ENCODE measurements at places on chromosomes 11 and 22.

GRCh38 chr11:108591893-108592292 lies 1.7 kb downstream of the EXPH5 start:
- no peak for DNase-seq

- DNase-seq = no peak
Measured at GRCh38 chr11:117986981-117987574, 884 bp downstream of the IL10RA start.

GRCh38 chr11:45669956-45670355 lies 4.5 kb upstream of the CHST1 start:
- DNase-seq = no peak

DNA sequence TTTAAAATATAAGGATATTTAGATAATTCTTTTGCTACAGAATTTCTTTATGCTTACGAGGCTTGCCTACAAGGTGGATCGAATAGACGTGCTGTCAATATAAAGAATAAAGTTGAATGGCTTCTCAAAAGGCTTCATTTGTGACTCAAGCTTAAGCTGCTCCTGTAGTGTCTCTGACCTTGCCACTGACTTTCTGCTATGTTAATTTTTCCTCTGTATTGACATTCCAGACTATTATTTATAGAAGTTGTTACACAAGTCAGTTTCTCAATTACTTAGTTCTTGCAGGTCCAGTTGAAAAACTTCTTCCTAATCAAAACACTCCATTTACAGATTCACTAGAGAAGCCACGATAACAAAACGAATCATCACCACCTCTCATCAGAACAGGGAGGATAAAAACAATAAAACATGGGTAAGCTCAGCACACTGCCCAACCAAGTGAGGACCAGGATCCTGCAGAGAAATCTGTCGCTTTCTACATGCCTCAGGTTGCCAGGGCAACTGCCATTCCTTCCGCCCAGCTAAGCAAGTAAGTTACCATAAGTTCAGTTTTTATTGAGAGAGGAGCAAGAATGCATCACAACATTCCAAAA lies 39.0 kb upstream of the CHKA start:
- no peak for DNase-seq

DNA sequence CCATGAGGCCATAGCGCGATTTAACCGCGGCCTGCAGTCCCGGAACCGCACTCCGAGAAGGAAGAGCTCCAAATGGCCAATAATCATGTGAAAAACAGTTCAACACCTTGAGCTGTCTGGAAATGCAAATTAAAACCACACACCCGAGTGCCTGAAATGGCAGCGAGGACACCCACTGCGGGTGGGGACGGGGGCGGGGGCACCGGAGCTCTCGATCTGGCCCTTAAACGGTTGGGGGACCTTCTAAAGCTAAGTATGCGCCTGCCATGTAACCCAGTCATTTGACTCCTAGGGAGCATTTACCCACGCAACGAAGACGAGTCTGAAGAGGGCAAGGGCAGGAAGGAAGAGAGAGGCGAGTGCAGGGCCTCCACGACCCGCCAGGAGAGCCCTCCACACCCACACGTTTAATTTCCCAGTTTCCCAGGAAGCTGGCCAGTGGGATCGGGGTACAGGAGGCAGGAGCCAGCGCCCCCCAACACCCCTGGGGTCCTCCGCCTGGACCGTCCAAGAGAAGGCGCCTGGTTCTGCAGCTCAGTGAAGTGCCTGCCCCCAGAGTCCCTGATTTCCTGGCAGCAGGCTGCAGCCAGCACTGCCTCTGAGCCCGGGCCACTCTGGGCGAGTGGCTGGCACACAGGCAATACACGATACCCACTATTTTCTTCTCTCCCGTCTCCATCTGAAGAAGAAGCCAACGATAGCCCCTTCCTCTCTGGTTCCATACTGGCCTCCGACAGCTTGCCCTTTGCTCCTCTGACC lies 1.7 kb downstream of the TTLL8 start:
- no peak for DNase-seq

- DNase-seq = no peak
Measured at GRCh38 chr11:6635082-6635932, 16.1 kb upstream of the TPP1 start.

DNA sequence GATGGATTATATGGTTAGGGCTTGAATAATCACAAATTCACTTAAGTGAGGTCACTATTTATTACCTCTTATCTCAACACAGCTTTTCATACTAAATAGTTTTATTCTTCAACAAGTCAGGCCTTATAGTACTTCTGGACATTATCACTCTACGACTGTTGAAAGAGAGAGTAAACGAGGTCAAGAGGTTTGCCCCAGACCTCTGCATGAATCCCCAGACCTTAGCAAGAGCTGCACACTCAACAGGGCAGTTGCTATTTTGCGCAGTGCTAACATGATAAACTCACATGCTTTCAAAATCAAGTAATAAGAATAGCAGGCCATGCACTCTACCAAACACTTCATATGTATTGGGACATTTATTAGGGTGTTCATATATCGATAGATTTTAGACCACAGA lies 60.5 kb downstream of the DDI1 start:
- no peak for DNase-seq

DNA sequence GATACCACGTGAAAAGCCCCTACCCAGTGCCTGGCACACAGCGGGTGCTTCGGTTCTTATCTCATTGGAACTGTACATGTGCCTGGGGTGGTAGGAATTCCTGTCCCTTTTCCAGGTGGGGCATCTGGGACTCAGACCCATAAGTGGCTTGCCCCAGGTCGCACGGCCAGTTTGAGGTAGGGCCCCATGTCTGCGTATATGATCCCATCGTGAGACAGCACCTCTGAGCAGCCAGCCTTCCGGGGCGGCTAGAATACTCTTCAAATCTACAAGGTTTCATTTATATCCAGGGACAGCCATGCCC lies 33.5 kb upstream of the SMIM38 start:
- no peak for DNase-seq

- no peak for DNase-seq
Measured at GRCh38 chr11:2748814-2749554, 49.2 kb upstream of the KCNQ1OT1 start.
